ENCODE measurements at places on chromosomes 5 and 9. TPM values are rescaled to one million over a fixed set of nuclear protein-coding genes. Genes with fewer than 3 reads are reported as not detected.

- DNase-seq, result no peak
Measured at GRCh38 chr5:78268356-78268755, 26.1 kb downstream of the AP3B1 start.

DNA sequence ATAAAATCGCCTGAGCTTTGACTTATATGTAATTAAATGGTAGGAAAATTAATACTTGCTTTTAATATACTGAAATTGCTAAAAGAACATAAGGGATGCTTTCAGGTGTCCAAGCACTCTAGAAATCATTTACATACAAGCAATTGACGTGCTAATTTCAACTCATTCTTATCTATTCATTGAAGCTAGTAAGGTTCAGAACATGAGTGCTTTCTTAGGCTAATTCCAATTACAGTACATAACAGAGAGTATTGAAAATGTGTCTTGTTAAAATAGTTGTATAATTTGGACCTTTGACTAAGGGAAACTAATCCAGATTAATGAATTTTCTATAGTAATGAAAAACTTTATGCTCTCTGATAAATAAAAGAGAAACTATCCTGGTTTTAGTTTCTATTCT, 1016.4 kb upstream of the TYRP1 start:
- DNase-seq, result no peak

GRCh38 chr5:6322163-6322713, 56.1 kb downstream of the MED10 start:
- no peak for DNase-seq

DNA sequence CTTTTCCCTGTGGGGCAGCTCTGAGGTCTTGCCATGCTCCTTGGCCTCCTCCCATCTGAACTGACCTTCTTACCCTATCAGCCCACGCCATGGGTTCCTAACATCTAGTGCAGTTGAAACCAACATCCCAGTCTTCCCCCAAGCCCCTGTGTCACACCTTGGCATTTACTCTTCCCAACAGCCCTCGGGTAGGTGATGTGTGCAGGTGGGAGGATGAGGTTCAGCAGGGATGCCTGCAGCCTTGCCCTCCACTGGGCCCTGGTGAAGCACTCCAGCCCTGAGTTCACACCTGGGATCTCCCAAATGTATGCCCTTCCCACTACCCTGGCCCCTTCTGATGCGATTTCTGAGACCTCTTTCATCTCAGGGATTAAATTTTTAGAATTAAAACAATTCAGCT, 15.5 kb downstream of the IRX2 start:
- no peak for DNase-seq

The PHF24 gene
- polyA plus RNA-seq, result 14.7 TPM

The BAAT gene
- 0.19 TPM for polyA plus RNA-seq

The PCDHA12 gene
- 0.66 TPM for polyA plus RNA-seq
